ENCODE measurements at places on chromosomes 16 and 17.

GRCh38 chr16:88489163-88489741, 36.2 kb downstream of the ZFPM1 start:
- DNase-seq, result no peak

GRCh38 chr17:75854101-75854748, 910 bp downstream of the WBP2 start:
- no peak for DNase-seq

DNA sequence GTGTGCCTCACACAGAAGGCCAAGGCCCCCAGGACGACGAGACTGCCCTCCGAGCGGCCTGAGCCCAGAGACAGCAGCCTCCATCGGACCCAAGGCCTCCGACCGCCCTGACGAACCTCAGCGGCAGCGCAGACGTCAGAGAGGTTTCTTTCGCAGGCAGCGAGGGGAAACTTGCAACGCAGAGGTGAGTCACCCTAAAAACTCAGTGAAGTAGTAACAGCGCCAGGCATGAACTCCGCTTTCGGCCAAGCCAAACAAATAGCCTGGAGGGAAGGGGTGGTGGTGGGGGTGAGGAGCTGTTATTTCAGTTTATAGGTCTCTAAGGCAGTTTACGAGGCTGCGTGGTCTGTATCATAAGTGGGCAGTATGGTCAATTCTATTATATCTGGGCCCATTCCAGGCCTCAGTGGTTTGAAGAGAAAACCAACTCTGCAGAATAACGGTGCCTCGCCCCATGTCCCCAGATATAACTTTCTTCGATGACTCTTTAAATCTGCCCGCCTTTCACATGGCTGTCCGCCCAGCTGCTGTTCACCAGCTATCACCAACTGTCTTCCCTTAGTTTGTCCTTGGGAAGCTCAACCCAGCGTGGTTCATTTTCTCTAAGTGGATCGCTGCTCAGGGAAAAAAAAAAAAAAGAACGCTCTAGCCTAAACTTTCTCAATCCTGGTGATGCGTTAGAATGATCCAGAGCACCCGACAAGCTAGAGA, 43.5 kb upstream of the FOXF1 start:
- DNase-seq, result no peak

- no peak for DNase-seq
Measured at GRCh38 chr16:76278086-76278485, 885 bp downstream of the CNTNAP4 start.

GRCh38 chr17:15886804-15887203, 58.1 kb upstream of the ADORA2B start:
- DNase-seq, result no peak

DNA sequence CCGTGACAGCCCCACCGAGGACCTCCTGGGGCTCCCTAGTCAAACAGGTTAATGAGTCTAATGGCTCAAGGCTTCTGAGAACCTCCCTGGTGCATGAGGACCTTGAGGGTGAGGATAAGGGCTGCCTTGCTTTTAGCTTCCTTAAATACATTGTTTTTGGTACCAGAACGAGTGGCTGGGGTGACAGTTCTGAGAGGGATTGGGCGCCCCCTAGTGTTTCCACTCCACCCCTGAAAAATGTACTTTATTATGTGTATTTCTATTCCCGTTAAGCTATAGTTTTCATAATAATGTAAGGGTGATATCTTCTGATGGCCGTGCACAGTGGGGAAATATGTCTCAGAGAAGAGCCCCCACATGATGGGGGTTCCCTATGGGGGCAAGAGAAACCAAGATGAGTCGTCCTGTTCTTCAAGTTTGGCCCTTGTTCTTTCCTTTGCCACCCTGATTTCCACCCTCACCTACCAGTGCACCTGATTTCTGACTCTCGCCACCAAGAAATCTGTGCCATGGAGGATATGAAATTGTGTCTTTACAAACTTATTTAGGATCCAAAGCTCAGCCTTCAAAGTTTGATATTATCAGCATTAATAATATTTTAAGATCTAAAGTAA, 14.5 kb upstream of the VWA3A start:
- DNase-seq, result peak; percentile 76

DNA sequence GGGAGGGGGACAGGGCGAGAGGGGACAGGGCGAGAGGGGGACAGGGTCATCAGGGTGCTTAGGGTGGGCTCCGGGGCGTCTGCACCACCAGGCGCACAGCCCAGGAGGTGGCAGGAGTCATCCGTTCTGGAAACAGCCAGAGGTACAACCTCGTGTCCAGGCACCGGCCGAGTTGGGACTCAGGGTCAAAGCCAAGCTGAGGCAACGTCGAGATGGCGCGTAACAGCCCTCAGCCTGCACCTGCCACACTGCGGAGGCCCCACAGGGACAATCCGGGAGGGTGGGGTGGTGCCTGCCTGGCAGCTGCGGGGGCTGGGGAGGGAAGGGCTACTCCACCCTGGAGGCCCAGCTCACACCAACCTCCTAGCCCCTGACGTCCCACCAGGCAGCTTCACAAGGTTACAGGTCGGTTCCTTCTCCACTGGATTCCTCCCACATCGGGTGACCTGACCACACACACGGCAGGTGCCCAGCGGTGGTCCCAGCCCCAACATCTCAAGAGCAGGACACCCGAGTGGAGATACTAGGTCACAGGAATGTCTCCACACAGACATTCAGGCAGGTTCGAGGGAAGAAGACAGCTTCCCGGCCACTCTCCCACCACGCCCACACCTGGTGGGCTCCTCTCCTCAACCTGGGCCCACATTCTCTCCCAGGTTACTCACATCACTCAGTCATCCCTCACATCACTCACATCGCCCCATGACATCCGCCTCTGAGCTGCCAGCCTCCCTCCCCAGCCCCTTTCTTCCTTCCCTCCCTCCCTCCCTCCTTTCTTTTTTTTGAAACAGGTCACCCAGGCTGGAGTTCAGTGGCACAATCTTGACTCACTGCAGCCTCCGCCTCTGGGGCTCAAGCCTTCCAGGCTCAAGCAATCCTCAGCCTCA, 47.3 kb downstream of the RPH3AL start:
- DNase-seq, result no peak

GRCh38 chr16:68117884-68118283, 32.7 kb downstream of the NFATC3 start:
- DNase-seq, result no peak

GRCh38 chr16:27706156-27706865, 156.4 kb downstream of the KATNIP start:
- DNase-seq, result no peak

- DNase-seq, result no peak
Measured at GRCh38 chr16:84930298-84931106, 80.8 kb downstream of the ZDHHC7 start.

Data from stimulated activated CD4-positive, alpha-beta T cell treated with anti-CD3 and anti-CD28 coated beads, Interleukin-2, amount 100 ng/mL, for 48 hours (primary cell).